Spleen (tissue), 13 donors: ENCODE measurements at places on chromosomes 11 and 22. TPM values are rescaled to one million over a fixed set of nuclear protein-coding genes. Genes with fewer than 3 reads are reported as not detected.

Gene MMP27
- not detected for polyA plus RNA-seq

Gene DTX4
- polyA plus RNA-seq = 4.9 TPM

Gene TRIM34
- 14.0 TPM for polyA plus RNA-seq

Gene CBY1
- 37.2 TPM for polyA plus RNA-seq

Gene KRTAP5-2
- polyA plus RNA-seq = not detected

Gene MIAT
- 3.2 TPM for polyA plus RNA-seq

Gene OR52D1
- polyA plus RNA-seq = not detected

Gene RASSF10
- polyA plus RNA-seq = not detected

Gene PDE2A
- polyA plus RNA-seq = 158 TPM

Gene SEZ6L
- 0.02 TPM for polyA plus RNA-seq

Gene KCNQ1OT1
- polyA plus RNA-seq = 0.02 TPM

Gene PGA4
- polyA plus RNA-seq = 0.93 TPM

Gene CD82
- 111 TPM for polyA plus RNA-seq

Gene CASP5
- polyA plus RNA-seq = 2.0 TPM

Gene FOXRED2
- polyA plus RNA-seq = 3.0 TPM

Gene UBQLN3
- polyA plus RNA-seq = not detected

Gene LYVE1
- polyA plus RNA-seq = 20.2 TPM

Gene MISFA
- not detected for polyA plus RNA-seq

Gene FLRT1
- polyA plus RNA-seq = 0.16 TPM

Gene OR4D5
- polyA plus RNA-seq = not detected

Gene RAC2
- polyA plus RNA-seq = 421 TPM

Gene OR56A1
- not detected for polyA plus RNA-seq

Gene PEX16
- polyA plus RNA-seq = 41.6 TPM

Gene ABCG4
- not detected for polyA plus RNA-seq

Gene MFNG
- 38.7 TPM for polyA plus RNA-seq

Gene C22orf39
- polyA plus RNA-seq = 41.2 TPM

Gene GSTT2B
- polyA plus RNA-seq = 4.7 TPM

Gene RBMXL2
- not detected for polyA plus RNA-seq

Gene C22orf31
- not detected for polyA plus RNA-seq

Gene MYO7A
- 3.5 TPM for polyA plus RNA-seq

Gene SAAL1
- polyA plus RNA-seq = 17.5 TPM

Gene DMC1
- 0.58 TPM for polyA plus RNA-seq

Gene OR2AG2
- not detected for polyA plus RNA-seq

Gene TSKU
- polyA plus RNA-seq = 5.7 TPM

Gene GGTLC3
- not detected for polyA plus RNA-seq
